Fibroblast of the aortic adventitia (primary cell): ENCODE measurements at places on chromosomes 1 and 21. TPM values are rescaled to one million over a fixed set of nuclear protein-coding genes. Genes with fewer than 3 reads are reported as not detected.

GRCh38 chr1:24392982-24393650, 20.5 kb downstream of the STPG1 start:
- no peak for DNase-seq

GRCh38 chr1:236920286-236920894, 83.9 kb downstream of the MT1HL1 start:
- no peak for DNase-seq

GRCh38 chr1:45926330-45926729, 122.9 kb downstream of the MAST2 start:
- no peak for DNase-seq

DNA sequence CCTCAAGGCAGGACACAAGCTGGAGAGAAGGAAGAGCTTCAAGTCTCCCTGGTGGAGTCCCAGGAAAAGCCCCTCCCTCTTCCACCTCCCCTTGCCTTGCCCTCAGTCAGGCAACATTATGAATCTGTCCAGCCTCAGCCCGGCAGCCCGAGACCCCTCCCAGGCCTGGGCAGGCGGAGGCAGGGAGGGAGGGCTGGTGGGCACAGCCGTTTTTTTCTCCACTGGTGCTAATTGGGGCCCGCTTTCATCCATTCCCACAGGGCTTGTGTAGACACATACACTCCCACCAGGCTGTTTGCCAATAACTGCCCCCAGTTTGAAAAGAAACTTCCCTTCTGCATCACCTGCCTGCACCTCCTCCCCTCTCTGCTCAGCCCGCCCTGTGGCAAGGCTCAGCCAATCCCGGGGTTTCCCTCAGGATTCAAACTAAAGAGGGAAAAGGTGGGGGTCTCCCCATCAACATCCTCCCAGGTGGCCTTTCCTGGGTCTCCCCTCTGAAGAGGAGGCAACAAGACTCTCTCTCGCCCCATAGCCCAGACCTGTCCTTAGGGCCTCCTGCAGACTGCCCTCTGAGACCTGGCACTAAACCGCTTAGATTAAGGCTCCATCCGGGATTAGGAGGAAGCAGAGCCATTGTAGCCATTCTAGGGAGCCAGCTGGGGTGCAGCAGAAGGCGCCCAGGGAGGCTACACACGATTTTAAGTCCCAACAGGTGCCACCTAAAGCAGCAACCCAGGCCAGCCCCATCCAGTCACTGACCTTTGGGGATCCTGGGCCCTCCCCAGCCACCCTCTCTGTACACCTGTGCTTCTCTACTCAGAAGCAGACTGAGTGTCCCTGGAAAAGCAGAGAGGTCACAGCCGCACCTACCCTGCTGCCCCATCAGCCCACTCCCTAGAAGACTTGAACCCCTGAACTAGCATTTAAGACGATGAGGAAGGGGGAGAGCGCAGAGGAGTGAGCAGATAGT, 3.5 kb downstream of the IGSF9 start:
- no peak for DNase-seq

Gene DENND2C
- total RNA-seq = 4.8 and 5.3 TPM in 2 replicates
